Aortic smooth muscle cell (primary cell): ENCODE measurements at places on chromosomes 7 and 10. TPM values are rescaled to one million over a fixed set of nuclear protein-coding genes. Genes with fewer than 3 reads are reported as not detected.

The MYL10 gene
- not detected in 2 replicates for total RNA-seq

The PCLO gene
- total RNA-seq: under 0.01 TPM in 2 replicates

The MARCHF5 gene
- total RNA-seq: 9.6 and 14.2 TPM in 2 replicates

The ACTL6B gene
- not detected in 2 replicates for total RNA-seq

The INTS1 gene
- total RNA-seq: 32.3 and 33.8 TPM in 2 replicates

The OR2A5 gene
- total RNA-seq: not detected in 2 replicates

The CTBP2 gene
- total RNA-seq: 51.7 and 64.5 TPM in 2 replicates

The ENKUR gene
- total RNA-seq: 0.25 and 0.26 TPM in 2 replicates
